ENCODE measurements at places on chromosomes 4 and X.

- DNase-seq: no peak
Measured at GRCh38 chrX:27575565-27575964, 14.6 kb upstream of the DCAF8L2 start.

GRCh38 chrX:44871114-44871645, 1.8 kb upstream of the KDM6A start:
- DNase-seq: no peak

DNA sequence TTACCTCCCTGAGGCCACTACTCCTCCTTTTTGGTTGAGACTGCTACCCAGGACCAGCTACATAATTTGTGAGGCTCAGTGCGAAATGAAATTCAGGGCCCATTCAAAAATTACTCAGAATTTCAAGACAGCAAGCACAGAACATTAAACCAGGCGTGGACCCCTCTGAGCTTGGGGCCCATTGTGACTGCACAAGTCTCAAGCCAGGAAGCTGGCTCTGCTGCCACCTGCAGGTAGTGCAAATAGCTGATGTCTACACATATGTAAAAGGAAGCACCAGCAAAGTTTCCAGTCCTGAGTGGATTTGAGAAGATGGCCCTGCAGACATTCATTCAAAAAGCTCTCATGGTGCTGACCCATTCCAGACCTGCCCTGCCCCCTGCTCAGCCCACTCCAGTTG, 213.4 kb upstream of the LNX1 start:
- DNase-seq: no peak

GRCh38 chr4:103425406-103425805, 227.3 kb upstream of the CENPE start:
- DNase-seq: no peak

GRCh38 chr4:52780617-52781354, 29.6 kb upstream of the ERVMER34-1 start:
- DNase-seq: no peak

- no peak for DNase-seq
Measured at GRCh38 chrX:48474127-48474526, 1.9 kb upstream of the FTSJ1 start.

DNA sequence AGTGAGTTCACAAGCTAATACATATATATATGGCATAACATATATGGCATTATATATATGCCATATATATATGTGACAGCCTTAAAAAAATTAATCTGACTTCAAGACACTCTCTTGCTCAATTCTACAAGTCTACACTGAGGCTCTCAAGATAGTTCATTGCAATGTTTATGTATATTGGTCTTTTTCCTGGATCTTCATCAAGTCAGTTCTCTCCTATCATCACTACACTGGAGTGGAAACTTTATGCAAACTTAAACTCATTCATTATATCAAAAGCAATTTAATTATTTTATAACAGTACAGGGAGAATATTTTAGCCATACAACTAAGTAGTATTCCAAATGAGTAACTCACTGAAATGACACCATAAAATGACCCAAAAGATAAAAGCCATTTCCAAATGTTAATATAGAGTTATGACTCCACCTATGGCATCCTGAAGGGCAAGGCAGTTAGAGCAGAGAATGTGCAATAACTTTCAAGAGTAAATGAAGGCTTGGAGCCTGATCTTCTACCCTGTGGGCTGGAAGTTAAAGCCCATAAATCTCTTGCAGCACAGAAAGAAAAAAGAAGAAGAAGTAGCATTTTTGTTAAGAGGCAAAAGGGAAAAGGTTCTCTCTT, 176.3 kb upstream of the SLIT2 start:
- DNase-seq: no peak

All from stimulated activated CD8-positive, alpha-beta memory T cell treated with anti-CD3 and anti-CD28 coated beads, Interleukin-7, amount 100 ng/mL, for 1 hour (primary cell).